Fibroblast of villous mesenchyme (primary cell): ENCODE measurements at places on chromosomes 2 and 18.
A peak's percentile ranks its signal among the peaks of the same experiment; 100 is the strongest.

DNA sequence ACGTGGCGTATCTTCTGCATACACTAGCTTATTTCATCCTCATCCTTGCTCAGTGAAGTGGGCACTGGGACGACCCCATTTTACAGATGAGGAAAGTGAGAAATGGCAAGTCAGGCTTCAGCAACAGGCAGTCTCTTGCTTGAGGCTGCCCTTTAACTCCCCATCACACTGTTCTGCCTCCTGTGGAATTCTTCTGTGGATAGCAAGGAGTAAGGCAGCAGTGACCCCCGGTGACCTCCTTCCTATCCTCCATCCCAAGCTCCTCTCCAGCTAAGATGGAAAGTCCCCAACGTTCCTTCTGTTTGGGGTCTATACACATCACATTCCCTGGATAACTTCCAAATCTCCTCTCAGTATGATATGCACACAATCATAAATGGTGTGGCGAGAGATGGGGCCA is 10.5 kb downstream of the ANKRD29 start:
- no peak for DNase-seq

DNA sequence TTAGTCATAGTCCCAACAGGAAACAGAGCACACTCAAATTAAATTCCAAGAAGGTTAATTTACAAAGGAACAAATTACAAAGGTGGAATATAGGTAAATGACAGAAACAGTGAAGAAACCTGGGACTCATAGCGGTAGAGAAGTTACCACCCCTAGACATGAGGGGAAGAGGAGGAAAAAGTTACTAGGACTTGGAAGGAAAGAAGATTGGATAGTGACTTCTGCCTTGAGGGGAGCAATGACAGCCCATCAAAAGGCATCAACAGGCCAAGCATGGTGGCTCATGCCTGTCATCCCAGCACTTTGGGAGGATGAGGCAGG is 2.4 kb upstream of the PDE11A start:
- no peak for DNase-seq

DNA sequence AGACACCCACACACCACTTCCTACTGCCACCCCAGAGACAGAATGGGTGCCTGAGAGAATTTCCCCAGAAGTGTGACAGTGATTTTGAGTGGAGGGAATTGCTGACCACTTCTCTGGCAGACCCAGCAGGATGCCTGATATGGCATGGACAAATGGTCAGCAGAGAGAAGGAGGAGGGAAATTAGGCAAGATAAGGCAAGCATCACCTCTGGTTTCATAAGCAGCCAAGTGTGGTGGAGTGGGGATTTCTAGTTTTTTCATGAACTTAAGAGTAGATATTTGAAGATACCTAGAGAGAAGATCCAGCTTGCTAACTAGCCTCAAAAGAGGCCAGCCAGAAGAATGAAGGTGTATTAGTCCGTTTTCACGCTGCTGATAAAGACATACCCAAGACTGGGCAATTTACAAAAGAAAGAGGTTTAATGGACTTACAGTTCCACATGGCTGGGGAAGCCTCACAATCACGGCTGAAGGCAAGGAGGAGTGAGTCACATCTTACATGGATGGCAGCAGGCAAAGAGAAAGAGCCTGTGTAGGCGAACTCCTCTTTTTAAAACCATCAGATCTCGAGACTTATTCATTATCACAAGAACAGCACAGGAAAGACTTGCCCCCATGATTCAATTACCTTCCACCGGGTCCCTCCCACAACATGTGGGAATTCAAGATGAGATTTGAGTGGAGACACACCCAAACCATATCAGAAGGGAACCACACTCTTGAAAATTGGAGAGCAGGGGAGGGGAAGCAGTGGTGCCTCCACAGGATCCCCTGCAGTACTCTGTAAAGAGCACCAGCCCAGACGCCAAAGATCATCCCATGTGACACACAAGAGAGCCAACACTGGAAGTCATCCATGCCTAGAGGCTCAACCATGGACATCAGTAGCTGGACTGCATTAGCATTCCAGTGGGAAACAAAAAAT is 64.2 kb downstream of the RBM43 start:
- no peak for DNase-seq

DNA sequence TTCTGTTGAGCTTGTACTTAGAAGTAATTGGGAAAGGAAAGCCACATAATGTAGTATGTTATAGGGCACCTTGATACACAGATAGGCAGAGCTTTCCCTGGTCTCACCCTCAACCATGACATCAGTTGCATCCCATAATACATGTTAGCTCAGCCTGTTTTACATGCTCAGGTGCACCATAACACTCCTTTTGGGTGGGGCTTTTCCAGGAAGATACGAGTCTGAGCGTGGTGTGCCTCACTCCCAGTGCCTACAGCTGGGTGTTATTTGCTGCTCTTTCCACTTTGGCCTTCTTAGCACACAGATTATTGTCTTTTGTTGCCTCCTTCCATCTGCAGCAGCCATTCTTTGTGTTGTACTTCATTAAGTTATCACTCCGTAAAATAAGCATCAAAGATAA is 11.9 kb downstream of the TTC39C start:
- DNase-seq: no peak

GRCh38 chr18:76824145-76824676 is 1.9 kb downstream of the ZNF236 start:
- DNase-seq: no peak

- DNase-seq: no peak
These were observed 258.9 kb upstream of the CHAC2 start for GRCh38 chr2:53508667-53509066.

- DNase-seq: no peak
These were observed 41.3 kb downstream of the BCL2L11 start for GRCh38 chr2:111161971-111162370.

- DNase-seq: no peak
These were observed 100.5 kb upstream of the VWC2L start for GRCh38 chr2:214310319-214310718.

GRCh38 chr2:145845207-145845894 is 1325.4 kb upstream of the ZEB2 start:
- DNase-seq: peak; percentile 37

- DNase-seq: no peak
These were observed 503.6 kb upstream of the REG3G start for GRCh38 chr2:78521938-78522337.

GRCh38 chr18:36450264-36450663 is 152.8 kb downstream of the FHOD3 start:
- no peak for DNase-seq

GRCh38 chr2:100882645-100883613 is 63.0 kb downstream of the NPAS2 start:
- no peak for DNase-seq

GRCh38 chr18:28124131-28125029 is 52.5 kb downstream of the CDH2 start:
- DNase-seq: no peak

GRCh38 chr2:70188460-70188859 is 2.4 kb downstream of the C2orf42 start:
- no peak for DNase-seq

DNA sequence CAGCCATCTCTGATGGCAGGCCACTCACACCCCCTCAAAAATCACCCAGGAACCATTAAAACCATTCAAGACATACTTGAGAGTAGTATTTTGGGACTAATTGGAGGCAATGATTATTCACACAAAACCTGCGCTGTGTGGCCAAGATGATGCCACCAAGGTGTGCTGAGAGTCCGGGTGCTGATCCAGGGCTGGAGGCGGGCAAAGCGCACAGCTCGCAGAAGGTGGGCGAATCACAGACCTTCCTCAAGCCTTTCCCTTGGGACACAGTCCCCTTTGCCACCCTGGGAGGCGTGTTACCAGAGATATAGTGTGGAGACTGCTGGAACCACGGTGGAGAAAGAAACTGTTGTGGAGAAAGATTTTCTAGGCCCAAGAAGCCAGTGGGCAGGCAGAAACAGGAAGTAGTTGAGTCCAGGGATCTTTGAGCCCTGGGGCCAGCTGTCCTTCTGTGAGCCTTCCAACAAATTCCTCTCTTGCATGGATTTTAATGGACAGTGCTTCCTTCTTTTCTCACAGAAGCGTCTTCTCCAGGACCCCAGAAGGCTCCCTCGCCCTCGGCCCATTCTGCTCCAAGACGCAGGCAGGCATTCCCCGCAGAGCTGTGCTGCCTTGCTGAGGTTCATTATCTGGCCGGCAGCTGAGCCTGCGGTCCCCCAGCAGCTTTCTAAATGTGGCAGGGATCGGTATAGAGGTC is 8.0 kb downstream of the COPS9 start:
- DNase-seq: no peak

GRCh38 chr2:217906798-217907197 is 96.0 kb downstream of the TNS1 start:
- no peak for DNase-seq

- DNase-seq: no peak
These were observed 513.9 kb upstream of the NETO1 start for GRCh38 chr18:73381699-73382036.

- no peak for DNase-seq
These were observed 154.5 kb downstream of the AGPS start for GRCh38 chr2:177547122-177547521.

DNA sequence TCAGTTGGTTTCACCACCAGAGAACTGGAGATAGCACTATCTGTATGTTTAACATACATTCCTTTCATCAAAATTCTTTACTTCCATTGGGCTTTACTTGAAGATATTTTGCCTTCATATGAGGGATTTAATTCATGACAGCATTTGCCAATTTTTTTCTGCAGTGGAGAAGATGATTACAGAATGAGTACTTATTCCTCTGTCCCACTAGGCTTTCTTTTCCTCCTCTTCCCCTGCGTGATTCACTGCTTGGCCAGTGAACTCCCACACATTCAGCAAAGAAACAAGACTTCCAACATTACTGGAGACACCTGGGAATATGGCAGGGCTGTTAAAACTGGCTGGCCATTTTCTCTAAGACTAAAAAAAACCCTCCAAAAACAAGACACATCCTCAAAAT is 425.8 kb upstream of the KCNH7 start:
- peak; percentile 3 for DNase-seq

DNA sequence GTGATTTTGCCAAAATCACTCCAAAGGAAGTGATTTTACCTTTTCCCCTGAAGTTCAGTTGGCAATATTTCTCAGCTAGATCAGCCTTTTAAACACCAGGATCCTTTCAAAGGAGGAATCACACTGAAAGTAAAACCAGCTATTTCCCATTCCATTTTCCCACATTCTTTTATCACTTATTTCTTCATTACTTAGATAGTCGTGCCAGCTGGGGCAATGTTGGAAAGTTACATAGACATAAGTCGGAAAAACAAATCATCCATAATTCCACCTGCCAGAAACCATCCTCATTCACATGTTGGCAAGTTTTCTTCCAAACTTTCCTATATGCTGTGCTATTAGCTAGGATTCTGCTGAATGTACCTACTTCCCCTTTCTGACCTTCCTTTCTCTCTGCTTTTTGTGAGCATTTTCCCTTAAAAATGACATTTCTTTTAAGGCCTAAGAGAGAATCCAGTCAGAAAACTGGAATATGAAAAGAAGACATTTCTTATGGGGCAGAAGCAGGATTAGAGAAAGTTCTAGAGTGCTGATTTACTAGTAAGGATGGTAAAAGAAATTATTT is 170.0 kb upstream of the STK17B start:
- no peak for DNase-seq
